ENCODE measurements at places on chromosomes 2 and 18.
A peak's percentile ranks its signal among the peaks of the same experiment; 100 is the strongest.

DNA sequence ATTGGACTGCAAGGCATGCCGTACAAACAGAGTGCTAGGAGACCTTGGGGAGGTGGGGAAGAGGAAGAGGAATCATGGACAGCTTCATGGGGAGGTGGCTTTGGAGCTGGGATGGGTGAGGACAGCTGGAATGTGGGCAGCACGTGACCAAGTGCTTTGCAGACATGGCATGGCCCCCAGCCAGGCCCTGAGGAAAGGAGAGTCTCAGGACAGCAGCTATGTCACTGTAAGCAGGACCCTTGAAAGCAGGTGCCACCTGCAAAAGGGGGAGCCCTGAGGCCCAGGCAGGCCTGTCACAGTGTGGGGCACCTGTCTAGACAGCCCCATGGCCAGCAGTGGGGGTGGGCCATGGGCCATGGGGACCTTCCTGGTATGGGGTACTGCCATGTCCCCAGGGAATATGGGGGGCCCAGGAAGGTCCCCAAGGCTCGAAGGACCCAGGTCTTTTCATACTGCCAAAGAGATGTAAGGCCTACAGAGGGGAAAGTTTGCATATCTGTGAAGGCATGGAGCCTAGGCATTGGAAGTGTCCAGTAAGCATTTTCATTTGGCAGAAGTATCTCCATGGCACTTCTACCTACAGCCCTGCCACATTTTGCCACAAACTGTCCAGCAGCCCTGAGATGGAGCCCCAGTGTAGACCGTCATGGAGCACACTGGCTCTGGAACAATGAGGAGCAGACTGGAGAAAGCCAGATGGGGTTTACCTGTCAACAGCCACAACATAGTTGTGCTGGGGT is 9.9 kb downstream of the PAX8 start:
- DNase-seq = no peak

- DNase-seq = no peak
These were observed 29.9 kb downstream of the MTERF4 start for GRCh38 chr2:241072151-241072550.

DNA sequence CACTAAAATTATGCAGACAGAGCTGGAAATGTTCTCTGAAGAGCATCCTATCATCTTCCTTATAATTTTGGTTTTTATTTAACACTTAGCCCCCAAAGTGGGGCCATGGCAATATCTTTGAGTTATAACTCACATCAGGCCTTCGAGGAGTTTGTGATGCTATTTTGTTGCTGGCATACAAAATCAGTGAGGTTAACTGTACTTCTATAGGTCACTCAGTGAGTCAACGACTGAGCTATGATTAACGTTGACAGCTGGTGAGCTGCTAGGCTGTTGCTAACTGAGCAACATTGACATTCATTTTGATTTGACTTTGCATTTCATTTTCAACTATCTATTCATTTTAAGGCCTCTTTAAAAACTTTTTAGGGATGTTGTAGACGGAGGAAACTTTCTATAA is 50.0 kb downstream of the GPD2 start:
- no peak for DNase-seq

- DNase-seq = no peak
These were observed 242.9 kb upstream of the GYPC start for GRCh38 chr2:126413079-126413478.

DNA sequence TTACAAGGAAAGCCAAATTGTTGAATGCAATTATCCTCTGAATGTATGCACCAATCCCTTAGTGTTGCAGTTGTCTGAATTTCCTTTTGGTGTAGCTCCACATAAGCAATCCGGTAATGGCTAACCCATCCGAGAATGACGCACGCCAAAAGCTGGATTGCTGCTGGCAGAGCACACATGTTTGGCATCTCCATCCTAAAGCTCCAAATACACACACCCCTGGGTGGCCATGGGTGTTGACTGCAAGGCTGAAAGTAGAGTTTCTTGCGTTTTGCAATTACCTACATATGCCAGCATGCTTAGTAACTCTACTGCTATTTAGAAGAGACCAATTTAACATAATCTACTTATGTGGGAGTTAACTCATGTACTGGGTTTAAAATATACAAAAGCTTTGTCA is 53.1 kb downstream of the KCTD1 start:
- no peak for DNase-seq

DNA sequence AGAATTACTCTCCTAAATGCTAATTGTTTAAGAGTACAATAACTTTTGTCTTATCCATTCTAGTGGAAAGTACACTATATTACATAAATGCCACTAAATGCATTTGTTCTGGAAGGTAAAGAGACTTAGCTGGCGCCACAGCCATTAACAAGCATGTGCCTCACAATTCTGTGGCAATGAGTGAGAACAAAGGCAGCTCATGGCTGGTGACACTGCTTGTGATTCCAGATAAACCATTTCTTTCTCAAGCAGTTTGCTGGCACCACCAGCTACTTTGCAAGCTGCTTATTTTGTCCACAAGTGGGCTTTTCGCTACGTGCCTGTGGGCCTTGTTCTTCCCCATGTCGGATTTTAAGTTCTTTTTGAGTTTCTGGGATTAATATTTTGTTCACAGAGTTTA is 147.6 kb upstream of the SMAD7 start:
- DNase-seq = no peak

DNA sequence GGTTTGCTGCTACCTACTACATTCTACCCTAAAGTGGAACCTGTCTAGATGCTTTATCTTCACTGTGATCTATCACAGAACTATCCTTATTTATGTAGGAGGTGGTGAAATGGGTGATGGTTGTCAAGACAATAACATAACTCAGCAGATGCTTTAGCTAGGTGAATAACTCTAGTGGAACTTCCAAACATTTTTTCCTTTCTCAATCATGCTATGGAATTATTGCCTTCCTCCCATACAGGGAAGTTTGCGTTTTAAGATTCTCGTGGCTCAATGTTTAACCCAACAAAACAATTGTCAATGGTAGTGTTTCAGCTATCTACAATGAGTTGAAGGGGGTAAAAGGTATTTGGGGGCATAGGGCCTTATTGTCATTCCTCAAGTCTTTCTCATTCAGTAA is 82.6 kb upstream of the GLI2 start:
- DNase-seq = no peak

DNA sequence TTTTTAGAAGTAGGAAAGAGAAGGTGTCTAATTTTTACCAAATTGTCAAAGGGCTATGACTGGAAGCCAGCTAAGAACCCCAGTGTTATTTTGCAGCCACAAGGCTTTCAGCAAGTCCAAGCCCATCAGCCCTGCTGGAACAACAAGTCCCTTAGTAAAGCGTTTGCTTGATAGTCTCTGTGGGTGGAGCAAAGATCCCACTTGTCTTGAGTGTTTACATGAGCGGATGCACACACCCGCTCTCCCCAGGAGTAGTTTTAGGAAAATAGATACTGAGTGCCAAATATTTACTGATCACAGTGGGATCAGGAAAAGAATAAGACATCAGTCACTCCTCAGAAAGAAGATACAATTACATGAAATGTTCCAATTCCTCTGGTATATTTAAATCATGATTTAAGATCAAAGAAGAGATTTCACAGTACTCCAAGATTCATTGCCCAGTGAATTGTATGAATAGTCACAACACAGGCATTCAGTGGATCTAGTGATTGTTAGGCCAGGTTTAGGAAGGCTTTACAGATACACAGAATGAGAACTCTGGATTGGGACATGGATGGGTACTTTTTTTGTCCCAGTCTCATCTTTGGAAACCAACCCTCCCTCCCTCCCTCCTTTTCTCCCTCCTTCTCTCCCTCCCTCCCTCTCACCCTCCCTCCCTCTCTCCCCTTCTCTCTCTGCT is 514.9 kb downstream of the PTPRM start:
- DNase-seq = peak; percentile 34

- DNase-seq = no peak
These were observed 118.8 kb downstream of the MSH2 start for GRCh38 chr2:47521666-47522285.

Data from brain pericyte (primary cell).